ENCODE measurements at places on chromosomes 7 and 10.

DNA sequence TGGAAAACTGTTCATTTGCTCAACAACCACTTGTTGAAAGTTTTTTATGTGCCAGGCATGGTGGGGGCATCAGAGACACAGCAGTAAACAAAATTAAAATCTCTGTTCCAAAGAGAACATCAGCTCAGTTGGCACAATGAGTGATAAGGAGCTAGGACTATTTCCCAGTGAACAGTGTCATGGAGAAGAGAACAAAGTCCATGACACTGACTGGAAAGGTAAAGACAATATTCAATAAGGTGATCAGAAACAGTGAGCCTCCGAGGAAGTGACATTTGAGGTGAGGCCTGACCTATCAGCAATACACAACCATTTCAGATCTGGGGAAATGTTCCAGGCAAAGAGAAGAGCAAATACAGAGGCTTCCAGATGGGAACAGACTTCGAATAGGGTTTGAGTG, 14.6 kb downstream of the ACSL5 start:
- no peak for DNase-seq

DNA sequence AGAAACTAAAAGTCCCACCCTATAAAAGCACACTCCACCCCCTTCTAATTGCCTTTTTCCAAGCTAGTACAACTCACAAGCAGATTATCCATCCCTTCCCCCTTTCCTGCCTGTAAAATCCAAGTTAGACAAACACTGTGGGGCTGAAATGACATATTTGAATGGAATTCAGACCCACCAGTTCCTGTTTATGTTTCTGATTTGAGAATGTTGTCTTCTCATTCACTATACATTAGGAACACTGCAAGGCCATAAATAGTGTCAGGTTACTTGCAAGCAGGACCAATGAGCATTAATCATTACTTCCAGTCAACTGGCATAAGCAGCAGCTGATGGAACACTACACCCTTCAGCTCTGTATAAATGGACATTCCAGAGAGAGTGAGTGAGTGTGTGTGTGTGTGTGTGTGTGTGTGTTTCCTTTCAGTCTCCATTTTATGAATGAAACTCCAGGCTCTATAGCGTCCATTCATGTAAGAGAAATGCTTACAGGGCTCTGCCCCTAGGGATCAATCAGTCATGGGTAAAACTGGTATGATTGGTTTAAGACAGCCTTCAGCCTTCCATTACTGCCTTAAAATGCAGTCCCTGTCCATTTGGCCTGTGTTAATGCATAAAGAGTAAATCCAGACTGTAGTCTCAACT, 69.3 kb downstream of the ETV1 start:
- DNase-seq, result peak; percentile 100

DNA sequence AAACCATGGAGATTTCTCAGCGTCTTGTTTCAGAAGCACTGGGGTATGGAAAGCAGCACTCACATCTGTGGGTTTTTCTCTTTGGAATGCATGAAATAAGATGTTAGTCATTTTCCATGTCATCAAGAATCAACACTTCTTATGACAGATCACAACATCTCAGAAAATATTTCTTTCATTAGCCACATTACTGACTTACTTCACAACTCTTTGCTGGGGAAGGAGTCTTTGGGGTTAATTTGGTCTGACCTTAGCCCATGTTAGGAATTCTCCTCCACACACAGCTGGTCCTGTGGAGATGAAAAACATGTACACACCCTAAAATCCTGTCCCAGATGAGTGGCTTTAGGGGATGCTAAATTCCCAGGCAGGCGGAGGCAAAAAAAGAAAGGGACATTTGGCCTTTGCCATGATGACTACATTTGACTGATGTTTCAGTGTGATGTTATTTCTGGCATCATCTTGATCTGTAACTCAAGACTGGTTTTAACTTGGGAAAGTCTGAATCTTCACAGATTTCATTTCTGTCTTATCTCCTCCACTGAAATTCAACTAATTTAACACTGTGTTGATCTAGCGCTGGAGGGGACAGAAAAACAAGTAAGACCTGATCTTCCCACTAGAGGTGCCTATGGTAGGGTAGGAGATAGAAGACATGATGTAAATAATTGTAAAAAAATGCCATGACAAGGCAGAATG, 363.2 kb downstream of the PRPF18 start:
- peak; percentile 91 for DNase-seq

DNA sequence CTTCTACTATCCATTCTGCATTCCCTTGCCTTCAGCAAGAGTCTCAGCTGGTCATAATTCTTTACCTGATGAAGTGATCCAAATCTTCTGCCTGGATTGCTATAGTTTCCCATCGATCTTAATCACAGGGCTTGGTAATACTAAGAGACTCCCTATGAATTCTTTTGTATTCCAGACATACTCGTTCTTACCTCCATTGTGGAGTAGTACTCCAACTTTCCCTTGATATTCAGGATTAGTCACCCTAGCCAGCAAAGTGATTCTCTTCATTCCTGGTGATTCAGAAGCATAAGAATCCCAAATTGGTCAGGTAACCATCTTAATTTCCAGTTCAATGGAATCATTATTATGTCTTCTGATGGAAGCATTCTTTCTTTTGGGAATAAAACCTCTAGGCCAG, 96.7 kb downstream of the TWIST1 start:
- DNase-seq, result no peak

- no peak for DNase-seq
Observed at GRCh38 chr10:54904833-54905232, 103.8 kb upstream of the PCDH15 start.

GRCh38 chr10:79069325-79070080, 737 bp downstream of the ZMIZ1 start:
- no peak for DNase-seq

DNA sequence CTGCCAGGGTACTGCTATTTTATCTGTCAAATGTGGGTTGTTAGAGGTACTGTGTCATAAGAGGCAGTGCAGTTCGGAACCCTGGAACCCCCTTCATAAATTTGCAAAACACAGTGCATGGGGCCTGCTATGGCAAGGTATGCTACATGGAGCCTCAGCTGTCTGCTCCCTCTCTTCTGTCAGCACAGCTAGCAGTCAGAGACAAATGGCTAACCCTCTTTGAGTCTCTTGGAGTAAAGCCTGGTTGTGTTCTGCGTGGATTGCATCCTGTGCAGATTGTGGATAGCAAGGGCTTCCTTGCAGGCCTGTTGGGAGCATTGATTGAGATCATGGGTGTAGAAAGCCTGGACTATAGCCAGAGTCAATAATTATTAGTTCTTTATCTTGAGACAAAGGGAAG, 397.8 kb downstream of the AUTS2 start:
- no peak for DNase-seq

DNA sequence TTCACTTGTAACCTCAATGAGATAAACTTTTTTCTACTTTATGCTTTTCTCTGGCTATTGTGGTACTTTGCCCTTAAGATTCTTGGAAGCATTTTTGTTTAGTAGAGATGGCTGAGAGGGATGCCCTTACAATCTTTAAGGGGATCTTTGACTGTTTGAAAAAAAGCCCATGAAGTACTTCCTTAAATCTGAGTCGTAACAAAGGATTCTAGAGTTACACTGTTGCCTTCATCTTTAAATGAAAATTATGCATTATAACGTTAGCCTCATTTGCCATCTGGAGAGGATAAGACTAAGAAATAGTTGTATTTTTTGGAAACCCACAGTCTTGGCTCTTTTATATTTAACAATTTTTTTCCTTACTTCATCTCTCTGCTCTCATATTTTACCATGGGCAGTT, 37.8 kb upstream of the FZD1 start:
- no peak for DNase-seq
